Testis (tissue), 5 donors: ENCODE measurements at places on chromosomes 3 and 15. TPM values are rescaled to one million over a fixed set of nuclear protein-coding genes. Genes with fewer than 3 reads are reported as not detected.
A peak's percentile ranks its signal among the peaks of the same experiment; 100 is the strongest.

GRCh38 chr3:14634763-14635400 is 16.7 kb upstream of the CCDC174 start:
- H3K4me3 ChIP-seq: no peak overlapping the region
- no peak for DNase-seq
- H3K36me3 ChIP-seq: no peaks in the 10 kb centered on the region
- H3K27me3 ChIP-seq: no peaks in the 10 kb centered on the region
- H3K27ac ChIP-seq: no peak overlapping the region

ITPKA gene
- total RNA-seq: 21.3 TPM

GRCh38 chr3:181174676-181175233 is 185.2 kb upstream of the DNAJC19 start:
- no peak overlapping the region for H3K27ac ChIP-seq
- H3K27me3 ChIP-seq: no peaks in the 10 kb centered on the region
- no peak overlapping the region for H3K4me3 ChIP-seq
- H3K4me1 ChIP-seq: no peaks in the 10 kb centered on the region

- H3K27ac ChIP-seq: peak overlapping the region; percentile 84
- no peaks in the 10 kb centered on the region for H3K36me3 ChIP-seq
- no peak for DNase-seq
- peaks cover 45% of the 10 kb centered on the region for H3K4me1 ChIP-seq
These were observed 11.2 kb downstream of the SLCO3A1 start for GRCh38 chr15:91864664-91865063.

- H3K36me3 ChIP-seq: no peaks in the 10 kb centered on the region
- no peaks in the 10 kb centered on the region for H3K27me3 ChIP-seq
- no peak overlapping the region for H3K4me3 ChIP-seq
- H3K27ac ChIP-seq: no peak overlapping the region
These were observed 37.9 kb downstream of the NR1I2 start for GRCh38 chr3:119819806-119820205.

SI gene
- 1.5 TPM for total RNA-seq

DNA sequence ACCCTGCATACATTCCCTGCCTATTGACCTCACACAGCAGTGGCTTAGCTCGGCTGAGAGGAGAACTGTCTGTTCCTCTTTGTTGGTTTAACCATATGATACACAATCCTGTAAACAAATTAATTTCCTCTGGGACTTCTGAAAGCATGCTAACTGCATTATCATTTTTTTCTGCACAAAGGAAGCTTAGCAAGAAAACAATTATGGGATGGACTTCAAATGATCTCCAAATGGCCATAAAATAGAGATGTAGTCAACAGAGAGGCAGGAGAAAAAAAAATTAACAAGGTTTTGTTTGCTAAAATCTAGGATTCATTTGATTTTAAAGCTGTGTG is 14.4 kb upstream of the TMC3 start:
- no peak for DNase-seq
- H3K27ac ChIP-seq: no peak overlapping the region

TNNC1 gene
- total RNA-seq: 11.3 TPM

DNA sequence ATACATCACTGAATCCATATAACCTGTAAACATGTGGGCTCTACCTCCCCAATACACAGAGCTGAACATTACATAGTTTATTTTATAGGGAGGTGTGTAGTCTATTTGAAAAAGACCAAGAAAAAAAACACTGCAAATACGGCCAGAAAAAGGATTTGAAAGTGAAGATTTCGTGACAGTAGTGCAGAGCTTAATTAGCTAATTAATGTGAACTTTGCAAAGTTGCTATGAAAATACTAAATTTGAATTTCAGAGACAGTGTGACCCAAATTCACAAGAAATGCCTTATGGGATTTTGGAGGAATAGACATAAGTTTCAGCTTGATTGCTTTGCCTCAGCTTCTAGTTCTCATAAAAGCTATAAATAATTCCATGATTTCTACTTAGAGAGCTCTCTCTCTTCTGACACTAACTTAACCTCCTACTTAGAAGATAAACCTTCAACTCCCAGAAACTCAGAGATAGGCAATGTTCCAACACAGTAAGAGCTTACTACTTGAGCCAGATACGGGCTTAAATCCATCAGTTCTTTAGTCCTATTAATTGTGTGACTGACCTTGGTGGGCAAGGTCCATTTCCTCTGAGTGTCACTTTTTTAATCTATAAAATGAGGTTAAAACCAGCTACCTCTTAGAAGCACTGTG is 87.3 kb upstream of the THBS1 start:
- H3K36me3 ChIP-seq: no peaks in the 10 kb centered on the region
- DNase-seq: no peak
- H3K4me1 ChIP-seq: peaks cover 17% of the 10 kb centered on the region
- H3K27ac ChIP-seq: no peak overlapping the region

- no peak overlapping the region for H3K27ac ChIP-seq
- H3K27me3 ChIP-seq: no peaks in the 10 kb centered on the region
- H3K4me1 ChIP-seq: peaks cover 13% of the 10 kb centered on the region
- no peak for DNase-seq
- no peak overlapping the region for H3K4me3 ChIP-seq
These were observed 68.0 kb downstream of the FNDC3B start for GRCh38 chr3:172107403-172107802.

GRCh38 chr3:189630767-189631372 is 319 bp upstream of the TP63 start:
- H3K4me3 ChIP-seq: no peak overlapping the region
- H3K4me1 ChIP-seq: no peaks in the 10 kb centered on the region
- no peaks in the 10 kb centered on the region for H3K36me3 ChIP-seq
- no peak overlapping the region for H3K27ac ChIP-seq
- no peaks in the 10 kb centered on the region for H3K27me3 ChIP-seq

CHRD gene
- total RNA-seq: 4.3 TPM

WDR93 gene
- 12.3 TPM for total RNA-seq

LSAMP gene
- 10.3 TPM for total RNA-seq

GRCh38 chr3:130442284-130442683 is 74.7 kb upstream of the COL6A6 start:
- DNase-seq: no peak
- H3K36me3 ChIP-seq: no peaks in the 10 kb centered on the region
- H3K4me3 ChIP-seq: no peak overlapping the region
- H3K27me3 ChIP-seq: no peaks in the 10 kb centered on the region
- no peaks in the 10 kb centered on the region for H3K4me1 ChIP-seq

DNA sequence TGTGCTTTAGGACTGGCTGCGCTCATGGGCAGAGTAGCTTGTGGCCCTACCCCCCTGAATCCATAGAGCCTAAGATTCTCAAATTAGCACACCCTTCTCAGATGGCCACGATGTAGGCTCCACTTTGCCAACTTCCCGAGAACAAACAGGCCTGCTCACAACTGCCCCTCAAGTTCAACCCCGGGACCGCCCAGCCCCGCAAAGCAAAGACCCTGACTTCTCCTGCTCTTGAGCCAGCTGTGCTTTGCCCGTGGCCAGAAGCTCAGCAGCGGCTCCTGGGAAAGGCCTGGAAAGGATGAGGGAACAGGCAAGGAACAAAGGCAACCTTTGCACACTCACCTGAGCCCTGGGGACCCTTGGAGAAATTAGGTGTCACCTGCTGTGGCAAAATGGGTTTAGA is 32.0 kb downstream of the CYP11A1 start:
- no peak overlapping the region for H3K27ac ChIP-seq
- no peaks in the 10 kb centered on the region for H3K36me3 ChIP-seq
- H3K4me3 ChIP-seq: no peak overlapping the region
- DNase-seq: no peak
- H3K4me1 ChIP-seq: no peaks in the 10 kb centered on the region
- no peaks in the 10 kb centered on the region for H3K27me3 ChIP-seq

GRCh38 chr15:60009980-60010732 is 6.0 kb downstream of the FOXB1 start:
- H3K4me3 ChIP-seq: no peak overlapping the region
- H3K27ac ChIP-seq: no peak overlapping the region
- H3K27me3 ChIP-seq: no peaks in the 10 kb centered on the region
- H3K4me1 ChIP-seq: peaks cover 7% of the 10 kb centered on the region
- no peak for DNase-seq

DNA sequence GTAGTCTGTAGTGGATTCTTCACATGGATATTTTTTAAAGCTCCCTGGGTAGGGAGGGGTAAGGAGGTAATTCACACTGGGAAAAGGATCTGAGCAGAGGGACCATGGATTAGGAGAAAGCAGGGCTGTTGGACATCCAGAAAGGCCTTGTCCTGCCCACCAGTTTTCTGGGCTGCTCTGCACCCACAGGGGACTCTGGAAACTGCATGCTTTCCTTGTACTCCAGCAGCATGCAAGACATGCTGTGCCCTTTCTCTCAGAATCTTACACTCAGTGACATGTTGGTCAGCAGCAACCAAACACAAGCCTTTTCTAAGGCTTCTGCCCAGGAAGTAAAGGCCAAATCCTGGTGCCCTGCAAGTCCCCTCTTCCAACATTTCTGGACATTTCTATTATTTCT is 2.5 kb upstream of the FBN1 start:
- DNase-seq: no peak
- H3K27ac ChIP-seq: no peak overlapping the region
- H3K4me3 ChIP-seq: no peak overlapping the region
- H3K36me3 ChIP-seq: no peaks in the 10 kb centered on the region

GRCh38 chr15:67839499-67839928 is 331 bp downstream of the RNU6-1 start:
- no peak for DNase-seq
- no peaks in the 10 kb centered on the region for H3K27me3 ChIP-seq
- peak overlapping the region; percentile 99 for H3K27ac ChIP-seq
- H3K36me3 ChIP-seq: no peaks in the 10 kb centered on the region
- peaks cover 46% of the 10 kb centered on the region for H3K4me1 ChIP-seq

DNA sequence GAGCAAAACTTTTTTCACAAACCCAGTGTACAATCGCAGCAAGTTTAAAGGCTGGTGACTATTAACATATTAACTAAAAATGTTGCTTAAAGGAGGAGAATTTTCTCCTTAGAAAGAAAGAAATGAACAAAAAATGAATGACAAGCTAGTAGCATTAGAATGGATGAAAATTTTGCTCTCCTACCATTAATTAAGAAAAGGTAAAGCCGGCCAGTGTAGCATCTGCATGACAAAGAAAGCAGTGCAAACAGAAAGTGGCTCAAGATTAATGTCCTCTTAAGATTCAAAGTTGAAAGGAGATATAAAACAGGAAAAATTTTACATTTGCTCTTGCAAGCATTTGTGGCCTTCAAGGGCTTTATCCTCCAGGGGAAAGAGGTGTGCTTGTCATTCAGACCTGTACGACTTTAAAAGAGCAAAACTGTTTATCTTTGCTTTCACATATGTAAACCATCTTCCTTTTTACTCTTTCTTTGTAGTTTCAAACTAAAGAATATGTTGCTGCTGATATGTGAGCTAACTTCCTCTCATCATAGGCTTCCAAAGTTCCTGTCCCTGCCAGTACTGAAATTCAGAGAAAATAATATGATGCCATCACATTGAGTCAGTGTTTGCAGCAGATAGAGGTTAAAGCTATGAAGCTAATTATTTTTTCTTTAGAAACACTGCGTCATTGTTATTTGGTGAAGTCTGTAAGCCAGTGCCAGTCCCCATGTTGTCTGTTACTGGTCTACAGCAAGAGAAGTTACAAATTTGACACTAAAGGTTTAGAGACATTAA is 439.1 kb upstream of the GRM7 start:
- no peaks in the 10 kb centered on the region for H3K36me3 ChIP-seq
- no peak overlapping the region for H3K27ac ChIP-seq
- no peaks in the 10 kb centered on the region for H3K27me3 ChIP-seq
